Skeletal muscle cell (primary cell): ENCODE measurements at places on chromosomes 4 and X.

DNA sequence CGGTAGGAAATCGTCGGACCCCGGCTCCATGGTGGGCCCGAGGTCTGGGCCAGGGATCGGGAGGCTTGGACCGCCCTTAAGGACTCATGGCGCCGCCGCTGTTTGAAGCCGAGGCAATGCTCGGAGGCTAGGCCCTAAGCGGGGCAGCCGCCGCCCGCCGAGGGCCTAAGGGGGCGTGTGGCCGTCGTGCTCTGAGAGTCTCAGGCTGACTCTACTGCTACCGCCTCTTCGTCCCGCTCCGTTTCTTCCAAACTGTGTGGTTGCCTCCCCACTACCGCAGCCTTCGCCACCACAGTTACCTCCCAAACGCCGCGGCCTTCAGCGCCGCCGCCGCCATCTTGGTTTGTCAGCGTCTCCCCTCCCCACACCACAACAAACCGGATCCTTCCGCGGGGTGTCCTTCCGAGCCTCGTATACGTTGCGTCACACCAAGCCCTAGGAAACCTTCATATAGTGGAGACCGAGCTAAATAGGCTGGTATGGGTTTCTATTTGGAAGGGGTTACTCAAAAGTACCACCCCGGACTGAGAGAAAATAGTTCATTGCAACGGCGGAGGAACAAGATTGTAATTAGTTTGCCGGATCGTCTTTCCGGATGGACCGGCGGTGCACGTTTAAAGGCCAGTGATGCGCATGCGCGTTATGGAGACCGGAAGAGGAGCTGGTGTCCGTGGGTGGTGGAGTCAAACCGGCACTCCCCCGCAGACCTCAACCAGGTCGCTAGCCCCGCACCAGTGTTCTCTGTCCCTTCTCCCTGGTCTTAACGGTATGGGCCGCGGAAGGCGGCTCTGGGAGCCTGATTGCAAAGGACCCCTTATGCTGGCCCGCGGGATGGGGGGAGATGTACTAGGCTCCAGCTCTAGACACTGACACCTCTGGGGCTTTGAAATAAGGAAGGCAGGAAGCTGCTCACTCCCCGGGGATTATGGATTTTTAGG lies at the start of gene KDM5C:
Gene KDM5C (minus strand): TSS at position 348 of the 938 bp plus-strand sequence. CDS start 318 bp downstream, at position 30.
- DNase-seq: peak; percentile 64

DNA sequence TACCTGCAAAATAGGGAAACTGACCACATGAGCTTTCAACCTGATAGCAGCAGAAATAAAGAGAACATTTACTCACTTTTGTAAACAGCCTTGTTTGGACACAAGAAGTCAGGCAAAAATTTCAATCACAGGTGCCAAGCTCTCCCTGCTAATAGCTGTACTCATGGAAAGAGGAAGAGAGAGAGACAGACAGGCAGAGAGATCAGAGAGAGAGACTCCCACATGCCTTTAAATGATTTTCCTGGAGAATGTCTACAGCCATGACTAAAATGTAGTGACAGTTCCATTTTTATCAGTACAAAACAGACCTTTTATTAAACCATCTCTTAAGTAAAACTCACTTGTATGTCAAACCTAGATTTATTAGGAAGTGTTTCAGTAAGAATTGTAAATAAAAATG lies 752.9 kb downstream of the TRAM1L1 start:
- no peak for DNase-seq

- DNase-seq: no peak
These were observed 46.7 kb downstream of the CXCL13 start for GRCh38 chr4:77652237-77652897.

GRCh38 chrX:72202792-72203401 lies 21.3 kb downstream of the PIN4 start:
- DNase-seq: no peak

DNA sequence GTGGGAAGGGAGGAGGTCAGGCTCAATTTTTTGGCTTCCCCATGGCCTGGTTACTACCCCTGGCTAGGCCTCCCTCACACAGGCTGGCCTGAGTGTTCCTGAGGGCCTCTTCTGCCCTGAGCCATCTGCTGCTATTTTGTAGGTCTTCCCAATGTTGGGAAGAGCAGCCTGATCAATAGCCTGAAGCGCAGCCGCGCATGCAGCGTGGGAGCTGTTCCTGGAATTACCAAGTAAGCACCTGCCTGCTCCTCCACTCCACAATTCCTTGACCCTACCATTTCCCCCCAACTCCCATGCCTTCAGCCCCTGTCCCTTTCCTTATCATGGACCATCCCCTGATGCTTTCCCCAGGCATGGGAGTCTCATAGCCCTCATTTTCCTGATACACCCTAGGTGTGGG lies 20.8 kb downstream of the GNL3L start:
- DNase-seq: no peak

DNA sequence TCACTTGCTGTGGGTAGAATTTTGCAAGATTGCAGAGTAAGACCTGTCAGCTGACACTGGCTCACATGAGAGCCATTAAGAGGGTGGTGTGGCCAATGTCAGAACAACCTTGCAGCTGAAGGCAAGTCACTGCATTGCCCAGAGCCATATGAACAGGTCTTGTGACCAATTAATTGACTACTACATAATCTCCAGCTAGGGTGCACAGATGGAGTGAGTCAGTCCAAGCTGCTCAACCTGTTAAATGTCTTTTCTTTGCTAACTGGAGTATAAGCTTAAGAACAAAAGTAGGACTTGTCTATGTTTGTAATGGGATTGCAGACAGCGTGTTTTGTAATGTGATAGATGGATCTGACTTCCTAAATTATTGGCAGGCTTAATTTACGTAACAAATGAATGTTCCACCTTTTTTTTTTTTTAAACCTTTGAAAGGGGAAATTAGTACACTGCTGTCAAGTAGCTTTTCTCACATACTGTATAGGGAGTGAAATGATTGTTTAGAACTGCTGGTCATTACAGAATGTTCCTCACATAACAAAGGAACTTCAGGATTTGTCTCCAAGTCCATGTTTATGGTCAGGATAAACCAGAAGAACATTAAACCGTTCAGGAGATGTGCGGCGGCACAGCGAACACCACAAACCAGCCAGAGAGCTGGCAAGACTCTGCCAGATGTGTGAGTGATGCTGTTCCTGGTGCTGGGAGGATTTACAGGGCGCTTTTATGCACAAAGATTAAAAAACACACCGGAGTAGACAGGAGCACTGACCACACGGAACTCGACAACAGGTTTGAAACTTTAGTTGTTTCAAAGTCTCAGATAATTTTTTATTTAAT lies 37.0 kb downstream of the FNIP2 start:
- DNase-seq: no peak

- no peak for DNase-seq
These were observed 77.1 kb downstream of the GEMIN8 start for GRCh38 chrX:13952581-13952980.

GRCh38 chr4:178165251-178165950 lies 723.2 kb upstream of the AGA start:
- DNase-seq: no peak

DNA sequence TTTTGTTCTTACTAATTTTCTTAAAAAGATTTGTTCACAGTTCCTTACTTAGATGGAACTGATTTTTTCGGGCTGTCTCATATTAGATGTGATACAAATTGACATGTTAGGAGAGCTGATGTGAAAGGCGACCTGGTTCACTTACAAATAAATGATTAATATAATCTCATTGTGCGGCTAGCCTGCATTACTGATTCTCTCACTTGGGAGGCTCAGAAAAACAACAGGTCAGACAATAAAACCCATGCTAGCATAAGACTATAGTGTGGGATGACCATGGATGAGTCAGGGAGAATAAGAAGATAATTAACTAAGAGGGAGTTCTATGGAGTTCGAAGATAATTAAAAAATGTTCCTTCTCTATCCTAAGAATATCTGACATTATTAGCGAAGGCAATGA lies 40.8 kb downstream of the RTL9 start:
- no peak for DNase-seq

GRCh38 chrX:105821471-105822121 lies 743 bp upstream of the NRK start:
- DNase-seq: peak; percentile 23

DNA sequence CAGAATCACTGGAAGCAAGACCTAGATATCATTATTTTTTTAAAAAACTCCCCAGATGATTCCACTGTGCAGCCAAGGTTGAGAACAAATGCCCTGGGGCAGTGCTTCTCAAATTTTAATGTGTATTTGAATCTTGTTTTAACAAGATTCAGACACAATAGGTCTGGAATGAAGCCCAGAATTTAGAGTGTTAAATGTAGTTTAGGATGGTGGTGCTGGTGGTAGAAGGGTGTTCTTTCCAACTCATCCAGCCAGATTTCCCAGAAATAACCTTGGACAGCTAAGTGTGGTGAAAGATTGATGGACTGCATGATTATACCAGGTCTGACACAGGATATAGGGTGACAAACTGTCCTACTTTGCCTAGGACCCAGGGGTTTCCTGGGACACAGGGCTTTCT lies 120.1 kb upstream of the MED14 start:
- no peak for DNase-seq

GRCh38 chr4:6881908-6882307 lies 27.7 kb upstream of the TBC1D14 start:
- DNase-seq: no peak

DNA sequence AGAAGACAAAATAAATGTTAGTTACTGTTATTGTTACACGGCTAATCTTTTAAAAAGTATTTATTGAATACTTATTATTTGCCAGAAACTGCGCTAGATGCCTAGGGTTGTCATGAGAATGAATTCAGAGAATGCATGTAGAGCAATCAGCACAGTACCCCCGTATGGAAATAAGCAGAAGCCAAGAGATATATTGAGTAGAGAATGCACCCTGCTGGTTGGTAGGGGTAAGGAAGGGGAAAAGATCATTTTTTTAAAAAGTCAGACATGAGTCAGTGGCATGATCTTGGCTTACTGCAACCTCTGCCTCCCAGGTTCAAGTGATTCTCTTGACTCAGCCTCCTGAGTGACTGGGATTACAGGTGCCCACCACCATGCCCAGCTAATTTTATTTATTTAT lies 13.1 kb upstream of the DRP2 start:
- no peak for DNase-seq

DNA sequence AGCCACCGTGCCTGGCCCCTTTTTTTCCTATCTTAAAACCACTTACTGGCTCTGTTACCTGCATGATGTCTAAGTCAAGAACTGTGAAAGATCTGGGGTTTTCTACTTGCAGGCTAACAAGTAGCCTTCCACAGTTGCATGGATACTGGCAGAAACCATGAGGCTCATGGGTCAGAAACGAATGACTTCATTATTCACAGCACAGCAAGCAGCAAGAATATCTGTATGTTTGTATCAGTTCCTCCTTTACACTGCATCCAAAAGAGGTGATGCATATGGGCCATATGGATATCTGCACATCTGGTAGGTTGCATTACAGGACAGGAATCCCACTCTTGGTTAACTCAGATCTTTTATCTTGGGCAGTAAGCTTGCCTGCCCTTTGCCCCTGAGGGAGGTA lies 154.9 kb upstream of the NUDT6 start:
- DNase-seq: no peak

DNA sequence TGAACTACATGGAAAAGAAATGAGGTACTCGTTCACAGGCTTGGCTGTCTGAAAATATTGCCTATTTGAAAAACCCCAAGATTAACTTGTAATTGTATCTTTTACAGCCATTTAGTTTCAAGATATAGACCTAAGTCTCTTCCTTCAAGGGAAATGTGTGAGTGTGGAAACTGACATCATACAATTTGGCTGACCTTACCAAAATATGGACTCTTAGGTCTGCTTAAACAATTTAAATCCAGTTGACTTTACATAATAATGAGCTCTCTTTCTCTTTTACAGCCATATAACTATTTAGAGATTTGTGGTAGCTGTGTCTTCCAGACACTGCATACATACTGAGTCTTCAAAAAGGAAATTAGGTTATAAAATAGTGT lies 186.9 kb downstream of the NR3C2 start:
- DNase-seq: no peak

DNA sequence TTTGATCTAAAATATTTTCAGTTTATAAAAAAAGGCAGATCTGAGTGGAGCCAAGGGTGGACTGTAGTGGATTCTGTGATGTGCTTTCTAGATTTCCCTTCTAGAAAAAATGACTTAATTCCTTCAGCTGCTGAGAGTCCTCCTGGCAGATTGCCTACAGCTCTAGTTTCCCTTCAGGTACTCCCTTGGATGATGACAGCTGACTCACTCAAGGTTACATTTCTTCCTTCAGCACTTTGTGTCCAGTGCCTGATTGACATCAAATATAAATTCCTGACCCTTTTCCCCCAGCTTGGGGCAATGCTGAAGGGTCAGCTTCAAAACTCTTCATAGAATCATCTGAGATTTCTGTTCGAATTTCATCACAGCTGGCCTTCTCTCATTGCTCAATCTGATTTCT lies 161.7 kb downstream of the EMCN start:
- DNase-seq: no peak

- no peak for DNase-seq
These were observed 165.7 kb downstream of the SOWAHB start for GRCh38 chr4:76732246-76732645.

GRCh38 chr4:57655342-57655741 lies 545.2 kb upstream of the IGFBP7 start:
- DNase-seq: no peak

GRCh38 chrX:78650906-78651437 lies 8.2 kb downstream of the RTL3 start:
- DNase-seq: peak; percentile 49

DNA sequence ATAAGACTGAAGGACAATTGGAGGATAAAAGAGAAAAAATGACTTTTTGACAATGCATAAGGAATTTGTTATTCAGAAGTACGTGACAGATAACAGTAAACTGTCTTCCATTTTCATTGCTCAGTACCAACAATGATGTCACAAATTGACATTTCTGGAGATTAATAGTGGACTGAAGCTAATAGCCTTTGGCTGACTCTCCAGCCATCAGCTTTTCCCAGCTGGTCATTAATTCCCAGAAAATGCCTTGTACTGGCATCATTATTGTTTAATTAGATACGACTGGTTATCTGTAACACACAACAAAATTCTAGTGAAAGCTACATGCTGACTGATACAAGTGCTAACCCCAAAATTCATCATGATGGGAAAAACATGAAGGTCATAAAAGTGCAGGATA lies 147.9 kb upstream of the FGF13 start:
- no peak for DNase-seq

DNA sequence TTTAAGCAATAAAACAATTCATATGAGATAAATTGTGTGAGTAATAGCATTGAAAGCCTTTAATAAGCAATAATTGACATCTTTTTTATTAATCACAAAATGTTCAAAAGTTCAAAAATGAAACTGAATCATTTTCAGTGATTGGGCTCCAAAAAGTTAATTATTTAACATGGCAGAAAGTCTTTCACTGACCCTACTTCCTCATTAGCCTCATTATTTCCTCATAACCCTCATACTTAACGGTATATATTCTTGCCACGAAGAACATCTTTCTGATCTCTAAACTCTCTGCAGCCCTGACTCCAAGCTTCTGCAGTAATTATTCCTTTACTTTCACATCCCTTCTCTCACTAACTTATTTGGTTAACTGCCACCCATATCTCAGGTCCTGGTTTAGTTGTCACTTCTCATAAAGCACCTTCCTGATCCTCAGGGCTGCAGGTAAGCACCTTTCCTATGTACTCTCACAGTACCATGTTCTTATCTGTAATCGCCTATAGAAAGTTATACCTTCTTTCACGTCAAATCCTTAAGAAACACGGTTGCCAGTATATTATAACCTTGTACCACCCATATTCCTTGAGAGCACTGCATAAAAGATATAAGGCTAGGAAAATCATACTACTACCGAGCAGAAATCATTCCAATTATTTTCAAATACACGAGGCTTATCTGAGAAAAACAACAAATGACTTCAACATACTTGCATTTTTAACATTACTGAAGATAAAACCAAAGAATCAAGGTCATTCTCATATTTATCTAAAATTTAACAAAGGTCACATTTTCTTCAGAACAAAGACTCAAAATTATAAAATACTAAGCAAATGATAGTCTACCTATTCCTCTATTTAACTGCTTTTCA lies 72.2 kb downstream of the PPP3CA start:
- DNase-seq: no peak
